ENCODE measurements at places on chromosomes 6 and 20. TPM values are rescaled to one million over a fixed set of nuclear protein-coding genes. Genes with fewer than 3 reads are reported as not detected.

The B3GALT4 gene
- 12.1 TPM for total RNA-seq

DNA sequence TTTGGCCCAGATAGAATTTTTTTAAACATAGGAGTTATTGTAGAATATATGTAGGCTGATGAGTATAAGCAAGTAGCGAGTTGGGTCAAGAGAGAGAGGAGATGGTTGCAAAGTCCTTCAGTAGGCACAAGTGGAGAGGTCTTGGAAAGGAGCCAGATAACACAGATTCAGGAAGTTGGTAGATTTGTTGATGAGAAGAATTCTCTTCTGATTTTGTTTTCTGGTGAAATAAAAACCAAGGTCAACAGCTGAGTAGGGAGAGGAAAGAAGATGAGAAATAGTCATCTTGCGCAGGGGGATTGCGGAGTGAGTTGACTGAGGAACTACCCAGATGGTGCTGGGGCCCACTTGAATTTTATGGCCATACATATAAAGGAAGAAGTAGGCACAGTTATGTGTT lies 17.4 kb upstream of the CD83 start:
- DNase-seq, result no peak

DNA sequence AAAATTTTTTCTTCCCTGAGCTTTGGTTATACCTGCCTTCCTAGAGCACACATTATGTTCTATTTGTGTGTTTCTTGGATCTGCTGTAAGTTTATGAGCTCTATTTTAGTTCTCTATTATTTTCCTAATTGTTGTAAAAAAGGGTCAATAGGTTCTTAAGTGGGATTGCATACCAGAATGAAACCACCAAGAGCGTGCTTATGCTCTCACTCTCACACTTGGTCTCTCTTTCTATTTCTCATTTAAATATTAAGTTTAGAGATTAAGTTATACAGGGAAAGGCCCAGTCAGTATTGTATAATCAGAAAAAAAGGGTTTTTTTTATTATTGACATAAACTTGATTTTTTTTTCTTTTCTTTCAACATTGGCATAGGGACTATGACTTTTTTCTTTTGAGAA lies 96.8 kb downstream of the RIMS1 start:
- no peak for DNase-seq

DNA sequence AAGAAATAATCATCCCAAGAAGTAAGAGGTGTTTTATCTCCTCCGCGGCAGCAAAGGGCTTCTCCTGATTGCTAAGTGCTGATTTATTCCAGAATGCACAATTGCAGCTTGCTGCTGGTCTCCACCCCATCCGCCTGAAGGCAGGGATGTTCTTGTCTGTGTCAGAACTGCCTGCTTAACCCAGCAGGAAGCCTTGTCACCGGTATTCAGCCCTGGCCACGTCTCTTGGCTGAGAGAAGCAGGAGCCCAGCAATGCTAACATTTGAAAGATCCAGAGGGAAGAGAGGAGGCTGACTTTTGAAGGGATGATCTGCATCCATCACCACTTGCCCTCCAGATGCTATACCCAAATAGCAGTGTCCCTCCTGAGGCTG lies 4.2 kb downstream of the SCML4 start:
- DNase-seq, result no peak

- no peak for DNase-seq
Observed at GRCh38 chr6:51300510-51300909, 481.8 kb downstream of the TFAP2B start.

The SLC35A1 gene
- total RNA-seq, result 11.6 TPM

DNA sequence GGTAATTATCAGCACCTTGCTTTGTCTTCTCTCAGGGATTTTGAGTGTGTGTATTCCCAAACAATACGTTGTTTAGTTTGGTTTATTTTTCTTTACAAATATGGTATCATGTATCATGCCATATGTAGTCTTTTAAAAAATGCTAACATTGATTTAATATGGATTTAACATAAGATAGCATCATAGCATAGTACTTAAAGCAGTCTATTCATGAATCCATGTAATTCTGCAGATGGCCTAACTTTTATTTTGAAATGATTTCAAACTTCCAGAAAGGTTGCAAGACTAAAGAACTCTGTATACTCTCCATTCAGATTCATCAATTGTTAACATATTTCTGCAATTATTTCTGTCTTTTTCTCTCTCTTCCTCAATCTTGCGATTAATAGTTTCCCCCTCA lies 7.9 kb downstream of the ZDHHC14 start:
- no peak for DNase-seq

GRCh38 chr6:26743157-26743821 lies 83.7 kb upstream of the ZNF322 start:
- DNase-seq, result no peak

DNA sequence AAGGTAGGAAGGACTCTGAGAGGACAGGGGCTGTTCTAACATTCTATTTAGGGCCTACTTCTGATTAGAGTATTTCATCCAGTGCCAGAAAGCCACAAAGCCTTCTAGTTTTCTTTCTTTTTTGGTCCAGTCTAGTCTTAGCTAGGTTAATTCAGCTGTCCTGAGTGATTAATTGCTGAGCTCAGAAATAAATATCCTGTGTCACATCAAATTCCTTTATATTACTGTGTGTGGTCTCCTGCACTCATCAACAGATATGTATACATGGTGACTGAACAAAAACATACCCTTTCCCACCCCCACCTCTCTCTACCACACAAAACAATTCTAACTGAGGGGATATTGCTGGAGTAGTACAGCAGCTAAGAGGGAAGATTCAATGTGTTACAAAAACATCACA lies 601.5 kb upstream of the NRSN1 start:
- no peak for DNase-seq

The ECT2L gene
- 1.1 TPM for total RNA-seq

DNA sequence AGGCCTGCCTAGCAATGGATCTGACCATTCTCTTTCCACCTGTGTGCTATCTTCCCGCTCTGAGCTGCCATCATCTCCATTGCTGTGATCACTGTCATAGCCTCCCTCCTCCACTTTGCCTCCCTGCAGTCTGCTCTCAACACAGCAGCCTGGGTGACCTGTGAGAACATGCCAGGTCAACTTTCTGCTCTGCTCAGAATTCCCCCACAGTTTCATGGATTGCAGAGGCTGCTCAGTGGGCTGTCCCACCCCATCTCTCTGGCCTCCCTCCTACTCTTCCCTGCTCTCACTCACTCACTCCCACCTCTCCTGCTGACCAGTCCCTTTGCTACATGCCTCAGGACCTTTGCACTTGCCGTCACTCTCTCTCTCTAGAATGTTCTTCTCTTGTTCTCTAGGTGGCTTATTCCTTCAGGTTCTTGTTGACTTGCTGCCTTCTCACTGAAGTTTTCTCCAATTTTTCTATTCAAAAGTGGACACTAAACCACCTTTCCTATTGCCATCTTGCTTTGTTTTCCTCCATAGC lies 159.9 kb downstream of the CD83 start:
- no peak for DNase-seq

The ZSCAN16 gene
- total RNA-seq, result 3.1 TPM

The KPNA5 gene
- 5.1 TPM for total RNA-seq

The MTFR2 gene
- total RNA-seq, result not detected

GRCh38 chr6:34273242-34273805 lies 24.5 kb upstream of the SMIM29 start:
- DNase-seq, result peak; percentile 71

The RPS21 gene
- 1,937 TPM for total RNA-seq

The COL19A1 gene
- 3.9 TPM for total RNA-seq

- no peak for DNase-seq
Observed at GRCh38 chr6:139369068-139369467, 5.4 kb downstream of the CITED2 start.

The EPPIN gene
- total RNA-seq, result not detected

GRCh38 chr20:740162-740561 lies 28.1 kb downstream of the SLC52A3 start:
- DNase-seq, result no peak

- peak; percentile 68 for DNase-seq
Observed at GRCh38 chr6:138115877-138116660, 8.8 kb upstream of the PERP start.

DNA sequence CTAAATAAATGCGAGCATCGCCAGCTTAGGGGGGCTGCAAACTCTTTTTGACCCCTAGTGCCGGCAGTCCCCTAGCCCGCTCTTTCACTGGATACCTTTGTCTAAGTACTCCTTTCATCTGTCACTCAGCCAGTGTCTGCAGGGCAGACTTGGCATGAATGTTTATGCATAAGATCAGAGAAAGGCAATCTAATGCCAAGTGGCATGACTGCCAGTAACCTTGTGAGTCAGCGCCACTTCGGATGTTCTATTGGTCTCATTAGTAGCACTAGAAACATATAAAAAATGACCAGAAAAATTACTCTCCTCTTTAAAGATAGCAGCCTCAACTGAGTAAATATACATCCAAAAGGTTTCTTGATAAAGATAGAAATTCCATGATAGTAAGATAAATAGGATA lies 192.2 kb downstream of the TBC1D32 start:
- DNase-seq, result no peak

The JARID2 gene
- 6.5 TPM for total RNA-seq

GRCh38 chr6:22231616-22232015 lies 65.2 kb downstream of the PRL start:
- no peak for DNase-seq

- DNase-seq, result no peak
Observed at GRCh38 chr6:56640374-56640773, 2.3 kb downstream of the DST start.

- no peak for DNase-seq
Observed at GRCh38 chr6:116450185-116450710, 10.9 kb upstream of the CALHM6 start.

DNA sequence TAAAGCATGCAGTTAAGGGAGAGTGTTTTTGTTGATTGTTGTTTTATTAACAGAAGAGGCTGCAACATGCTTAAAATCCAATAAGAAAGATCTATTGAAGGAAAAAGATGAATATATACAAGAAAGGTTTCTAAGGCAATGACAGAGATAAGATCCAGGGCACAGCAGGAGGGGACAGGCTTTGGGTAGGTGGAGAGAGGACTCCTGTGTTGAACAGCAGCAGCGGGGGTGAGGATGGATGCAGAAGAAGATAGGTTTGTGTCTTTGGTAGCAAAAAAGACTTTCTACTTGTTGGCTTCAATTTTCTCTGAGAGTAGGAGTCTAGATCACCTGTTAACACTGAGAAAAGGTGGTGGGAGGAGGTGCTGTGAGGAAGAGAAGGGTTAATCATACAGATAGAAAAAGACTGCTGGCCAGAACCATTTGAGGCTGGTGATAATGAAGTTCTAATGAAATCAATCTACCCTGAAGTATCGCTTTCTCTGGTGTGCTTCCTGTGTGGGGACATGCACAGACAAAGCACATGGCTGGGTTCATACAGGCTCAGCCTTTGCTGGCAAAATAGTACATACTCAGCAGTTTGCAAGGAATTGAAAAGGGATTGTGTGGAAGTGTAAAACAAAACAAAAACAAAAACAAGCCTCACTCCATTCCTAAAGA lies 17.2 kb upstream of the DST start:
- no peak for DNase-seq

GRCh38 chr6:31945507-31946369 lies at the start of gene CFB:
CFB (plus strand) TSS chr6:31946095; CDS start chr6:31946222, 127 bp downstream.
- peak; percentile 88 for DNase-seq

GRCh38 chr6:28807682-28808280 lies 116.0 kb downstream of the TRIM27 start:
- DNase-seq, result no peak

DNA sequence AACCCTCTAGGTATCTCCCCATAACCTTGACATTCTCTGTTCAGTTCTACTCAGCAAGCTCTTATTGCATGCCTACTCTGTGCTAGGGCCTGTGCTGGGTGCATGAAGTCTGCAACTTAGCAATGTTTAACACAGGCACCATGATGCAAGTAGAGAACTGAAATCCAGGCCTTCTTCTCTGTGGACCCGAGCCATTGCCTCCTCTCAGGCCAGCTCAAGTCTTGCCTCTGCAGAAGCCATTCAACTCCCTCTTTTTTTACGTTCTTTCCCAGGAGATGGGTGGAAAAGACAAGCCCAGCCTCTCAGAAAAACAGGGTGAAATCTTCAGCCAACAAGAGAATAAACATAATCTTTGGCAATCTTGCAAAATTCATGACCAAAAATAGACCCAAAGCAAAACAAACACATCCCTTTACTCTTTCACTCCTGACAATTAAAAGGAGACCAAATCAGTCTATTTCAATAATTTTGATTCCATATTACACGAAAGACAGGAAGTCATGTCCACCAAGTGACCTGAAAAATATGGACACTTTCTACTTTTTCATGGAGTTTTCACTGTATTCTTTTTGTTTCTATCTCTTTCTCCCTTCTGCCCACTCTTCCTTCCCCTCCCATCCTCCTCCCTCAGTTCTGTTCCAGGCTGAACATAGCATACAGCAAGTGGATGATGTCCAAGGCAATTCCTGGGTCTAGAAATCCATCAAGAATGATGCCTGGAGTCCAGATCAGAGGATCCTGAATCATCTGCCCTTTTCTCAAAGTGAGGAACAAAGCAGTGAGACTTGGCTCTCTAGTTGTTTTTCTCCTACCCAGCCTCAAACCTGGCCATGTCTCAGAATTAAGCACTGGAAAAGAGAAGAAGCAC lies 45.4 kb upstream of the MOCS1 start:
- DNase-seq, result no peak

GRCh38 chr6:3305831-3306230 lies 47.1 kb downstream of the PSMG4 start:
- DNase-seq, result no peak

DNA sequence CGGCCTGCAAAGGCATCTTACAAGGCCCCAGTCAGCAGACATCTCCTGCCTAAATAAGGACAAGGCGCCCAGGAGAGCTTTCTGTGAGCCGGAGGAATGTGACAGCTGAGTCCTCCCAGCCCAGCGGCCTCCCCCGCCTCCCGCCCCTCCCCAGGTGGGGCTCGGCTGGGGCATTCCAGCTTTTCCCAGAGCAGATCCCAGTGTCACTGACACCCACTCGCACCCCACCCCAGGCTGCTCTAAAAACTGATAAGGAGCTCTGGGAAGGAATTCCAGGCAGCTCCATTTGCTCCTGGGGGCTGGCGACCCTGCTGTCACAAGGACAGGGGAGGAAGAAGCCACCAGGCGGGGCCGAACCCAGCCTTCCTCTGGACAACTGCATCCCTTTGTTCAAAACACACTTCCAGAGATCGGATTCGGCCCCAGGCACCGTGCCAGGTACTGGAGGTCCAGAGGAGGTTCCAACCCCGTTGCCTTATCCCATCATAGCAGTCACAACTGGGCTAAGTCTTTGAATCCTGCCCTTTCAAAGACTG lies 49.7 kb downstream of the JPH2 start:
- DNase-seq, result no peak

GRCh38 chr20:617934-618690 lies 8.0 kb upstream of the TCF15 start:
- DNase-seq, result no peak

DNA sequence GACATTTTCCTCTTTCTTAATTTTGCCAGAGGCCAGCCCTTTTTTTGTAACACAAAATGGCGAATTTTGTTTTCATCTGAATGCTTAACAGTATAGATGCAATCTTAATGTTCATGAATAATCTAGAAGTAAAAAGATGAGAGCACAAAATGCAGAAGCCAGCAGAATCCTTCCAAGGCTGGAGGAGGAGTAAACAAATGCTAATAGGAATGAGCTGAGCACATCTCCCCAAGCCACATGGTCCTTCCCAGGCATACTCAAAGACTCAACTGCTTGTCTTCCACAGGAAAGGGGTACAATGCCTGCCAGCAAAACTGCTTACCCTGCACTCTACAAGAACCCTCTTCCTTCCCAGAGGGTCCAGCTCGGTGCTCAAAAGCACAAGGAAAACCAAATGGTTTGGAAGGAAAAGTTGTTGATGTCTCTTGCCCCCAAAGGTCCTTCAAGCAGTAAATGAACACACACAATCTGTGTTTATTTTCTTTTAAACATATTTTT lies 155.1 kb downstream of the MOXD1 start:
- DNase-seq, result no peak

GRCh38 chr6:111639266-111639665 lies 33.6 kb upstream of the TRAF3IP2 start:
- DNase-seq, result no peak

GRCh38 chr20:18287546-18287914 lies 797 bp upstream of the ZNF133 start:
- DNase-seq, result no peak

The NKX2-4 gene
- total RNA-seq, result not detected
